ENCODE measurements at places on chromosomes 7 and 10.

- DNase-seq = no peak
Measured at GRCh38 chr10:132144086-132144485, 42.7 kb upstream of the DPYSL4 start.

DNA sequence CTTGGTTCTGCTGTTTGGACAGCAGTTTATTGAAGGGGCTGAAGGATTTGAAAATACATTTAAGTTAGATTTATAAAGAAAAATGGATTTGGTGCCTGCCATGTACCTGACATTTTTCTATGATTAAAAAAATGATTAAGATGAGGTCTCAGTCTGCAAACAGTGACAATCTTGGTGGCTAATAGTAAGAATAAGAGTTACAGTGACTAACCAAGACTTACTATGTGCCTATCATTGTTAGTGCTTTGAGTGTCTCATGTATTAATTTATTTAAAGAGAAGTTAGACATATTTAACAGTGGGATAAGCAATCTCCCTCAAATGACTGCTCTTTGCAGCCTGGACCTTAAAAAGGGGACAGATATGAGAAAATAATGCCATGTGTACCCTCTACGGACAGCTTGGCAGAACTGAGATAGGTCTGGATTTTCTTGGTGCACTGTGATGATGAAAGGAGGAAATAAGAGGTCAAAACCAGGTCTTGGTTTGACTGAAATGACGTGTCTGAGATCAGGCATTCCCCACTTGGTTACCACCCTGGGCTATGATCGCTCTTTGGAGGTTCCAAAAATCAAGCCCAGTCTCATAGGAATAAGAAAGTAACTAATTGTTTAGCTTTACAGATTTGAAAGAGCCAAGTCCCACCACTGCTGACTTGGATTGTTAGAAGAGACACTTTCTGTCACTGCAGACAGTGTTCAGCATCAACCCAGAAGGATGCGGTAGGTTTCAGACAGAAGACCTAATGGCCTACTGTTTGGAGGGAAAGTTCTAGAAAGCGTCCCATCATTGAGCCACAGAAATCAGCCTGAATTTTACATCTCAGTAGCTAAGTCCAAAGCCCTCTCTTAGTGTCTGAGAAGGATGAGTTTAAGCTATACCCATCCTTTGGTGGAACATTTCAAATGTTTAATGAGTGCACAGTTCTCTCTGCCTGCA, 2.1 kb downstream of the CASP7 start:
- no peak for DNase-seq

DNA sequence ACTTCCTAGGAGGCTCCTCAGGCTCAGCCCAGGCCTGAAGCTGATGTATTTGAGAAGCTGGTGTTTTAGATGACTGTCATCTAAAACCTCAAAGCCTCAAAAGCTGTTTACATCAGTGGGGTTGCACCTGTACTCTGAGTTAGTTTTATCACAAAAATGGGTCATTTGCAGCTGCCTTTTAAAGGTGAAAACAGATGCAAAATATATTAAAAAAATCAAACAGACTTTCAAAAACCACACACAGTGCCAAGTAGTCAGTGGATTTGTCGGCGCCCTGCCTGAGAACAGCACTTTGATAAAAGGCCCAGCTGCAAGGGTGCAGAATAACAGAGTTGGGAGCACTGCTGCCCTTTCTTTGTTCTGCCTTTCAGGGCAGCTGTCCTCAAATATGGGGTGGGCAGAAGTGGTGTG, 103.0 kb downstream of the VOPP1 start:
- DNase-seq = no peak

DNA sequence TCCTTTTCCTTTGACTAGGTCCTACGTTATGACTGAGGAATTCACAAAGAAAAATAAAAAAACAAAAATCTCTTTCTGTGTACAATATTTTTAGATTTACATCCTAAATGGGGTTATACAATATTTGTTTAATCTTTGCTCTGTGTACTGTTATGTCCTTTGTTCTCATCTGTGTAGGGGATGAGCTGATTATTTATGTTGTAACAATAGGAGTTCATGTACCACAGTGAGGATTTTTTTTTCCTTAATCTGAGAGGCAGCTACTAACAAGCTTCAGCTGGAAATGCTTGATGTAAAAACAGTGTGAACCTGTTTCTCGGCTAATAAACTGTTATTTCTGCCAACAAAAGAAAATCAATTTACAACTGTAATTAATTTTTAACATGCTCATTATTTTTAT, 58.0 kb downstream of the ORC5 start:
- DNase-seq = no peak

- no peak for DNase-seq
Measured at GRCh38 chr10:21520509-21520908, 5.0 kb downstream of the SKIDA1 start.

DNA sequence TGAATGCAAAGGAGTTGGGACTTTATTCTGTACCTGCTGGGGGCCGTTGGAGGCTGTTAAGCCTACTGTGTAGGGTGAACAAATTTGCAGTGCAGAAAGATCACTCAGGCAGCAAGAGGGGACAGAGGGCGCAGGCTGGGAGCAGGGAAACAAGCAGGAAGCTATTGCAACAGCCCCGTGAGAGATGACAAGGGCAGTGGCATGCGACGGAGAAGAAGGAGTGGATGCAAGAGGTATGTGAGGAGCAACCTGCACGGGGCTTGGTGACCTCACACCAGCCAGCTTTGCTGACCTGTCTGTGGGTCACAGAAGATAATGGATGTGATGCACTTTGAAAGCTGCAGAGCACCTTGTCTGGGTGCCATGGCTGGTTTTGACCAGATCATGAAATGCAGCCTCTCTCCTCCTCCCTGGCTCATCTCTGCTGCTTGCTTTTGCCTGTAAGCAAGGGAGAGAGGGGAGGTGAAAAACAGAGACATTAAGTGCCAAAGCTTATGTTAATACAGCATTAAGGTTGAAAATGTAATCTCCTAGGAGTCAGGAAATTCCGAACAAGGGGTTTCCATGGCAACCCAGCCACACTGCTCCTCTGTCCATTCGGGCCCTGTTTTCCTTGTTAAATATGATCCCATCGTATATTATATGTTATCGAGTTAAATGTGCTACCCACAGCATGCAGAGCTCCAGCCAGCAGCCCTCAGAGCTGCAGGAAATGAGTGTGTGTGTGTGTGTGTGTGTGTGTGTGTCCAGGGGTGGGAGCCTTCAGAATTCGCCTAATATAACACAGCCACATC, 314.3 kb upstream of the ZMIZ1 start:
- DNase-seq = no peak

GRCh38 chr7:2520761-2521290, 1.3 kb downstream of the LFNG start:
- DNase-seq = no peak

DNA sequence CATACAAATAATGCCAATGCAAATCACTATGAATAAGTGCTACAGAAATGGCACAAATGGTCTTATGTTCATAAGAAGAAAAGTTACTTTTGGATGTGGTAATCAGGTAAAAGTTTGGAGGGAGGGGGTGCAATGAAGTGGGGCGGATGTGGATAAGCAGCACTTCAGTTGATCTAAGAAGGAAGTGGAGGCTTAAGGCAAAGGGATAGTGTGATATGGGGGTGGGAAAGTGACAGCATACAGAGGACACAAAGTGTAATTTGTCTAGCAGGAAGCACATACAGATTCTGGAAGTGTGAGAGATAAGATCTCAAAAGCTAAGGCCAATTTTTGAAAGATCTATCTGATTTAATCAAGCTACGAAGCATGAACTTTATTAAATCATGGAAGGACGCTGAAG, 6.3 kb downstream of the BET1 start:
- no peak for DNase-seq

GRCh38 chr10:130931256-130931655, 380.3 kb downstream of the TCERG1L start:
- no peak for DNase-seq

DNA sequence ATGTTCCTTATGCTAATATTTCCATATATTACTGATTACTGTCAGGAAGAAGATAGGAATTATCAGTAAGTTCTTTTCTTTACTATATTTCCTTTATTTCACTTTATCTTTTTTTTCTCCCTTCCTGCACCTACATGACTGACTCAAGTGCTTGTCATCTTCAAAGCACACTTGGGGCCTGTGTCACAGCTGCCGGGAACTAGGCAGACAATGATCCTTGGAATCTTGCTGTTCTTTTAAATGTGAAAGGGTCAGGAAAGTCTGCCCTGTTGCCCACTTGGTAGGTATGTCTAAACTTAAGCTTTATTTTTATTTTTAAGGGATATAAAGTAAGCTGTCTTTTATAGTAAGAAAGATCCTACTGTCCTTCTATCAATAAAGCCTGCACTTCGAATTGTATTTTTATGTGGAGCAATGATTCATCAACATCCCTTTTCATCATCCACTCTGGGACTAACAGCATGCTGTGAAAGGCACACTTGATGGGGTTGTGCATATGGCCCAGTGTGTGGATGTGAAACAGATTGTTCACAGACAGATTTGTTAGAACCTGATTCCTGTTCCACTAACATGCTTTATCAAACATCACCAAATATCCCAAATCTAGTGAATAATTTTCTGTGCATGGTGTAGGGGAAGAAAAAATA, 556.9 kb downstream of the DNAJB9 start:
- no peak for DNase-seq

GRCh38 chr10:22669163-22669711, 45.1 kb downstream of the PIP4K2A start:
- DNase-seq = no peak

GRCh38 chr10:128489324-128490247, 363.4 kb upstream of the MKI67 start:
- DNase-seq = no peak

DNA sequence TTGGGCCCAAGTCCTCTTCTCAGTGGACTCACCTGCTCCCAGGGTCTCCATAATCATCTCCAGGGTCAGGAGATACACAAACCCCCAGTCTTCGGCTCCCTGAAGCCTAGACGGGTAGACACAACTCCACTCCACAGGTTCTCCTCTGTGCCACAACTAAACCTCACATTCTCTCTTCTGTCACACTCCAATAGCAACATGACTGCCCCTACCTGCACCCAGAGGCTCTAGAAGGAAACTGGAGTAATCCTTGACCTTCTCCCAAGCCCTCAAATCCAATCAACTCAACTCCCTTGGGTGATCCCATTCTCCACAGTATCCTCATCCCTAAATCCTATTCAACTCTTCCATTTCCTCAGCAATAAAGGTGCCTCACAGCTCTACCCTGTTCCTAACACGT, 16.2 kb downstream of the HNRNPF start:
- DNase-seq = no peak

DNA sequence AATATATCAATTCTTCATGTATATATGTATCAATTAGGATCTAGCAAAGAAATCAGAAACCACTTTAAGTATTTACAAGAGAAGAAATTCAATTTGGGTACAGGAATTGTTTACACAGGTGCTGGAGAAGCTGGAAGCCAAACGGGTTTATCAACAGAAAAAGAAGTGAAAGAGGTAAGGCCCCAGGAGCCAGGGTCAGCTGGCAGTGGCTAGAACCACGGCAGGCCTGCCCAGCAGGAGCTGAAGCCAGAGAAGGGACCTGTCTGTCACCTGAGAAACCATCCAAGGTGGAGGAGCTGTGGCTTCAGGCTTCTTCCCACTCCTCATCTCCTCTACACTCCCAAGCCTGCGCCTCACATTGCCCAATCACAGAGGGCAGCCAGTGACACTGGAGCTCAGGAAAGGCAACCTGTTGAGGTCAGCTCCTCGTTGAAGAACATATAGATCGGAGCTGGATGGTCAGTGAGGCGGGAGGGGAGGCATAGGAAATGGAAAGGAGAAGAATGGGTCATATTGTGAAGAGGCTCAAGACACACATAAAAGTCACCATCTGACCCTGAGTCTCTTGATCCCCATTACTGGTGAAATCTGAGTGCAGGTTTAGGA, 182.6 kb downstream of the REEP3 start:
- DNase-seq = no peak

GRCh38 chr7:131652194-131652593, 95.8 kb upstream of the PODXL start:
- DNase-seq = no peak

GRCh38 chr10:38054361-38054797, 39.8 kb upstream of the ZNF37A start:
- DNase-seq = no peak

DNA sequence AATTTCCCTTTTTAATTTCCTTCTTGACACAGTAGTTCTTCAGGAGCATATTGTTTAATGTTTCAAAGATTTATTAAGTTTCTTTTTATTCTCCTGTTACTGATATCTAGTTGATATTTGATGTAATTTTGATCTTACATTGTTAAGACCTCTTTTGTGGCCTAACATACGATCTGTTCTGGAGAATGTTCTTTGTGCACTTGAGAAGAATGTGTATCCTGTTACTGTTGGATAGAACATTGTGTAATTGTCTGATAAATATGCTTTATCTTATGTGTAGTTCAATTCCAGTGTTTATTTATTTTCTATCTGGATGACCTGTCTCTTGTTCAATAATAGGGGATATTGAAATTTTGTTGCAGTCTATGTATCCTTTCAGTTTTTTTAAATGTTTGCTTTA, 106.7 kb downstream of the ITGB1 start:
- no peak for DNase-seq

GRCh38 chr7:95980167-95980566, 207.8 kb downstream of the DYNC1I1 start:
- no peak for DNase-seq

DNA sequence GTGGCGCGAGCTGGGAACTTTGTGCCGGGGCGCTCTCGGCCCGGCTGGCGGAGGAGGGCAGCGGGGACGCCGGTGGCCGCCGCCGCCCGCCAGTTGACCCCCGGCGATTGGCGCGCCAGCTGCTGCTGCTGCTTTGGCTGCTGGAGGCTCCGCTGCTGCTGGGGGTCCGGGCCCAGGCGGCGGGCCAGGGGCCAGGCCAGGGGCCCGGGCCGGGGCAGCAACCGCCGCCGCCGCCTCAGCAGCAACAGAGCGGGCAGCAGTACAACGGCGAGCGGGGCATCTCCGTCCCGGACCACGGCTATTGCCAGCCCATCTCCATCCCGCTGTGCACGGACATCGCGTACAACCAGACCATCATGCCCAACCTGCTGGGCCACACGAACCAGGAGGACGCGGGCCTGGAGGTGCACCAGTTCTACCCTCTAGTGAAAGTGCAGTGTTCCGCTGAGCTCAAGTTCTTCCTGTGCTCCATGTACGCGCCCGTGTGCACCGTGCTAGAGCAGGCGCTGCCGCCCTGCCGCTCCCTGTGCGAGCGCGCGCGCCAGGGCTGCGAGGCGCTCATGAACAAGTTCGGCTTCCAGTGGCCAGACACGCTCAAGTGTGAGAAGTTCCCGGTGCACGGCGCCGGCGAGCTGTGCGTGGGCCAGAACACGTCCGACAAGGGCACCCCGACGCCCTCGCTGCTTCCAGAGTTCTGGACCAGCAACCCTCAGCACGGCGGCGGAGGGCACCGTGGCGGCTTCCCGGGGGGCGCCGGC, 870 bp downstream of the FZD1 start:
- no peak for DNase-seq

GRCh38 chr10:102231357-102232318, 5.5 kb downstream of the ELOVL3 start:
- DNase-seq = no peak

Data from iPS DF 6.9 (cell line).